ENCODE measurements at places on chromosomes 6 and 20.

- DNase-seq, result no peak
Measured at GRCh38 chr20:56347628-56348304, 11.0 kb upstream of the FAM210B start.

DNA sequence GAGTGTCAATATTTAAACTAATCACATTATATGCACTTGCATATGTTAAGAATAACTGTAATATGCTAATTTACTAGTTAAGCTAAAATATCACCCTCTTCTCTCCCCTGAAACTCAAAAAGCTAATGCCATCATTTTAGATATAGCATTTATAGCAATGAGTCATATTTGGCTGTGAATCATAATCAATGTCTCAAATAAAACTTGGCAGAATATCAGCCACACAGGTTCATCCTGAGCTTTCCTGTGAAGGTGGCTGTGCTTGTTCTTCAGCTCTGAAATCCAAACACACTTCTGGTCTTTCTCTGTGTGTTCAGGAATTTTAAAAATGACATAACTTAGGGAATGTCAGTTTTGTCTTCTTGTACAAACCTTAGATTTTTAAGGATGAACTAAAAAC is 12.8 kb upstream of the PNRC1 start:
- DNase-seq, result no peak

GRCh38 chr6:43175676-43176422 is 4.8 kb downstream of the SRF start:
- no peak for DNase-seq

DNA sequence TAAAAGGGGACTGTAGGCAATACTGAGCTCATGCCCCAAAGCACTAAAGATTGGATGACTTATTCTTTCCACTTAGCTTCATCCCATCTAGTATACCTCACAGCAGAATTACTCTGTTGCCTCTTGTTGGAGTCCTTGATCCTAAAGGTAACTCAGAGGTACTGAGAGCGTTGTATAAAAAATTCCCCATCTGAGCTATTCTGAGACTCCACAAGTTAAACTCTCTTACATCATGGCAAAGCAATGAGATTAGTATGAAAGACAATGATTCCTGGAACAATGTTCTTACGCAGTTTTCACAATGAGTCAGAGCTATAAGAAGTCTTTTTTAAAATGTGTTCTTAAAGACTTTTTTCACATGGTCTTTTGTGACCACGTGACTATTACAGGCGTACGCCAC is 370.1 kb downstream of the ADGRB3 start:
- DNase-seq, result no peak
